ENCODE measurements at places on chromosomes 16 and 17.

DNA sequence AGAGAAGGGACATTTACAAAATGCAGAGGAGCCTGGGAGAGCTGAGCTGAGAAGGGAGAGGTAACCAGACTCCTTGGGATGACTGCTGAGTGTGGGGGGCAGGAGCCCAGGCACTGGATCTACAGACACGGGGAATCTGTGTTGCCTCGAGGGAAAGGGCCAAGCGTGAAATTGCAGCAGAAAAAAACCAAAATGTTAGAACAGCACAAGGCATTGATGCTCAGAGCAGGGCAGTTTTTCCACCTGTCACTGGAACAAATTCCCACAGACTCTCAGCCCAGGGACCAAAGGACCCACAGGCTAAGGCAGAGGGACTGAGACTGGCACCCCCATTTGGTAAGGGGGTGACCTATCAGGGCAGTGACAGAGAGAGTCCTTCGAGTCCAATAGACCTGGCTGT lies 2.0 kb downstream of the PITPNM3 start:
- DNase-seq: no peak

DNA sequence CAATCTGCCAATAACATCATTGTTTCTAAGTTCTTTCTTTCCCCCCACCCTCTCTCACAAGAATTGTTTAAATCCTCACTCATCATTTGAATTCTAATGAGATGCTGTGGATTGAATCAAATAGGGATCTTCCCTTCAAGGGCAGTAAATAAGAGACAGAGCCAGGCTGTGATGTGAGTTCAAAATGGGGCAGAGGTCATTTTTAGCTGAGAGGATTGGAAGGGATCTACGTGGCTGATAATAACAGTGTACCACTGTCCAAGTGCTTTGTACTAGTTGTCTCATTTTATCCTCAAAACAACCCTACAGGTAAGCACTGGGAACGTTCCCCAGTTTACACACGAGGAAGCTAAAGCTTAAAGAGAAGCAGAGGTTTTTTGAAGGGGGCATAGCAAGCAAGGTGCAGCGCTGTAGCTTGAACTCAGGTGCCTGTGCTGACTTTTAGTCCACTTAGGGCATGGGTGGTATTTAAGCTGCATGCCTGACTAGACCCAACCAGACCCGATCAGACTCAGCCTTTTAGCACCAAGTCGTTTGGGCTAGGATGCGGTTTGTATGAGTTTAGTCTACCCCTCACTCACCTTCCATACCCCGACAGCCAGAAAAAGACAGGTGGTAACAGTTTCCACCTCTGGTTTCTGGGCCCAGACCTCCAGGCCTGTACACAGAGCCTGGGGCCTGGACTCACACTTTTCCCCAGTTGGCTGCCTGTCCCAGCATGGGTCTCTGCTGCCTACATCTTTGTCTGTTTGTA lies 39.2 kb upstream of the CCR7 start:
- DNase-seq: no peak

- no peak for DNase-seq
Observed at GRCh38 chr17:3256575-3256974, 41.6 kb downstream of the OR3A1 start.

DNA sequence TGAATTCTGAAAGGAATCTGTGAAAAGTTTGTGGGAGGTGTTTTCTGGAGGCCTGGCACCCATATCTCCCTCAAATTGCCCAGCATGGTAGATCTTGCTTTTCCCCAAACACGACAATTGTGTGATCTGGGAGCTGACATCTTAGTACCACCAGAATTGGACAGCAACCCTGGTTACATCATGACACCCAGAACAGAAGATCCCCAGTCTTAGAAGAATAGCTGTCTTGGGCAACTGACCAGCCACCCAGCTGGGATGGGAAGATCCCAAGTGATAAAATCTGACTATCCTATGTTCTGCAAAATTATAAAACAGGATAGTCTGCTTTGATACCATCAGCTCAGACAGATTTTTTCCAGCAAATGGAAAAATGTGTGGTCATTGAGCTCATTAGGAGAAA lies 235.3 kb downstream of the CDH13 start:
- no peak for DNase-seq

- DNase-seq: no peak
Observed at GRCh38 chr17:73336408-73337329, 24.9 kb upstream of the CDC42EP4 start.

GRCh38 chr17:5282642-5283217 lies 646 bp downstream of the RABEP1 start:
- peak; percentile 11 for DNase-seq

- no peak for DNase-seq
Observed at GRCh38 chr16:84566545-84567257, 51.2 kb downstream of the COTL1 start.

DNA sequence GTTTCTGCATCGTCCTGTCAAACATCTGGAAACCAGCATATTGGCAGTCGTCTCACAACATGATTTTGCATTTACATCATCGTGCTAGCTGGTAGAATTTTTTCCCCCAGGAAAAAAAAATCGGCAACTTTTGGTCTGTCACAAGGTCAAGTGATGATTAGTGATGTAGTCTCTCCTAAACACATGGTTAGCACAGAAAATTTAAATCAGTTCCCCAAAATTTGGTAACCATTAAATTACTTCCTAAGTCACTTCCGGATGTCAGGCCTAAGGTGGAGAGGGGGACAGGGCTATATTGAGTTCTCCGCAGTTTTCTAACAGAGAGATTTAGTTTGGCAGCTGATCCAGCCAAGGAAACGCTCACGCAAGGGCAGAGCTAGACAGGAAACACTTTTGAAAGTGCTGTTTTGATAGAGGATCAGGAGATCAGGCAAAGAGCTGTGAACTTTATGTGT lies 271.0 kb upstream of the TBX2 start:
- DNase-seq: no peak

- DNase-seq: no peak
Observed at GRCh38 chr17:57675427-57676387, 69.4 kb downstream of the CCDC182 start.

- DNase-seq: no peak
Observed at GRCh38 chr17:72120642-72121163, at the start of gene SOX9. SOX9 (plus strand) TSS chr17:72121020; CDS start chr17:72121392, 372 bp downstream.

DNA sequence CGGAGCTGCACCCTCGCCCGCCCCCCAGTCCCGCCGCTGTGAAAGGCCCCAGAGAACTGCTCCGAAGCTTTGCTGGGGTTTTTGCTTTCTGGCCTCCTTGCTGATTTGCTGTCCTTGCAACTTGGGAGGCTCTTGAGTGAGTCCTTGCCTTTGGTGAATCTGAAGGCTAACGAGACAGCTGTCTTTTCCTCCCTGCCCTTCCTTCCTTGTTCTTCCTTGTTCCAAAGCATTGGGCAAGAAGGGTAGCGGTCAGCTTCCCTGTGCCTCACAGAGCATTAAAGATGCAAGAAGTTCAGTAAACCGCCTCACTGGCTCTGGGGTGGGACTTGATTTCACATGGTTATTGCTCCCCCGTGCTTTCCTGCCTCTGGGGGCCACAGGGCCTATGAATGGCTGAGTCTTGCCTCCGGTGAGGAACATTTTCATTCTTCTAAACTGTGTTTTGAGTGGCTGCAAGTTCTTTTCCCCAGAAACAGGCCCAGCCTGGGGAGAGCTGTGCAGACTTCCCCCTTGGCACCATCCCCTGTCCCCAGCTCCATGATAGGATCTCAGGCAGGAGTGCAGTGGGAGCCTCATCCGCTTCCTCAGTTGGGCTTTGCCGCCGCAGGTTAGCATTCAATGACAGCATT lies 1.4 kb downstream of the YPEL2 start:
- peak; percentile 10 for DNase-seq

DNA sequence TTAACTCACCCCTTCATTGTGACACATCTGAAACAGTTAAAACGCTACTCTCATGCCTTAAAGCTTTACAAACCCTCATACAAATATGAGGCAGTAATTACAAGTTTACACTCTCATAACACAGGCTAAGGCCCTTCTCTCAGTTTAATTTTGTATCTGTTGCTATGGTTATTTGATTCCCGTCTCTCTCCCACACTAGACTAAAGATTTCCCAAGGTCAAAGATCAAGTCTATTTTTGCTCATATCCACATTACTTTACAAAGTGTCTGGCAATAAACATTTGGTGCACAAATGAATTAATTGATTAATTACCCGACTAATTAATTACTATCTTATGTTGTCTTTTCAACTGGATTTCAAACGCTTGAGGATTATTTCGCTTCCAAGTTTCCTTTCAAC lies 86.4 kb upstream of the MYOCD start:
- no peak for DNase-seq

DNA sequence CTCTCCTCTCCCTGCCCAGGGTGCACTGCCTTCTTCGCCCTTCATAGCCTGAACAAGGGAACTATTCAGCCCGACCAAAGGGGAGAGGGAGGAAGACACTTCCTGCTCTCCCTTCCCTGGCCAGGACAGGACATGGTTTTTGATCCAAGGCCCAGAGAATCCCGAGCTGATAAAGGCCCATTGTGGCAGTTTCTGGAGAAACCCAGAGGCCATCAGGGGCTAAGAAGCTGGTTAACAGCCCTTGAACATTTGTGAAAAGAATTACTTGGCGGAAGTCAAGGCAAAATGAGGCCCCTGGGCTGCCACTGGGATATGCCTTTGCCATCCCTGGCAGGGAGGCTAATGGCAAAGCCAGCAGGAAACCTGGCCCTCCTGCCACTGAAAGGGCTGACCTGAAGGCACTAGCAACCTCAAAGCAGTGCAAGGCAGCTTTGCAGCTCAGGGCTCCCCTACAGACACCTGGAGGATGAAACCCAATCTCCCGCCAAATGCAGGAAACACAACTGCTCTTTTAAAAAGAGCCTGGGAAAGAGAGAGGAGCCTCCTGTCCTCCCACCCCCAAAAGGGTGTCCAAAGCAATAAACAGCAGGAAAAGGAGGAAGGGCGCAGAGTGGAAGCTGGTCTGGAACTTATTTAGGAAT lies 12.6 kb downstream of the PHB1 start:
- DNase-seq: no peak

DNA sequence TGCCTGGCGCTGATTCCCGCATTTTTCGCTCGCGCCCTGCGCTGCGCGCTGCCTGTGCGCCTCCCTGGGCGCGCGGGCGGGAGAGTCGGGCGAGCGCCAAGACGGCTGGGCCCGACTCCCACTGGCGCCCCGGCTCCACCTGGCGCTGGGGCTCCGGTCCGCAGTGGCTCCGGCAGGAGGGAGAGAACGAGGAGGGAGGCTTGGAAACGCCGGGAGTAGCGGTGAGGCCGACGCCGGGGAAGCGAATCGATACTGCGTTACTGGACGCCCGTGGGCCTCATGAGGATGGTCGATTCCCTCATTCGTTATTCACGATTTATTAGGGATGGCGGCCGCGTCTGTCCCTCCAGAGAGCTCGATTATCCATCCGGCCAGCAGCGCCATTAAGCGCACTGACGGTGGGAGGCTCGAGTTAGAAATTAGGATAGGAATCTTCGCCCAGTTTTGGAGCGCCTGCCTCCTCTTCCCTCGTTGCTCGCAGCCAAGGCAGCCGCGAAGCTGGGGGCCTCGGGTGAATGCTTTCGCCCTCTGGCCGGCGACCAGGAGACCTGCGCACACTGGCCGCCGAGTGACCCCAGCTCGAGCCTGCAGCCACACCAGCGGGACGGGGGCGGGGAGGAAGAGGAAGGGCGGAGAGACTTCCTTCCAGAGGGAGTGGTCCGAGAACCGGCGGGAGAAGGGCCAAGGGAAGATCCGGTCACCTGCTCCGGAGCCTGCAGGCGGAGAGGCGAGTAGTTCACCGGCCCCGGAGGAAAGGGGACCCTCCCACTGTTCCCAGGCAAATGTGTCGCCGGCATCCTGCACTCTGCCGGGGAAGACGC lies 1.3 kb upstream of the PCGF2 start:
- no peak for DNase-seq

GRCh38 chr17:74339537-74340195 lies 13.6 kb downstream of the KIF19 start:
- no peak for DNase-seq

- DNase-seq: no peak
Observed at GRCh38 chr16:88807142-88807625, 3.6 kb downstream of the CDT1 start.

- no peak for DNase-seq
Observed at GRCh38 chr16:56936491-56936890, 4.5 kb downstream of the HERPUD1 start.

GRCh38 chr17:80872501-80873306 lies 118.9 kb upstream of the CHMP6 start:
- no peak for DNase-seq

- no peak for DNase-seq
Observed at GRCh38 chr17:19383681-19384470, 3.1 kb downstream of the MFAP4 start.

GRCh38 chr16:75007443-75007842 lies 8.6 kb downstream of the ZNRF1 start:
- DNase-seq: no peak

DNA sequence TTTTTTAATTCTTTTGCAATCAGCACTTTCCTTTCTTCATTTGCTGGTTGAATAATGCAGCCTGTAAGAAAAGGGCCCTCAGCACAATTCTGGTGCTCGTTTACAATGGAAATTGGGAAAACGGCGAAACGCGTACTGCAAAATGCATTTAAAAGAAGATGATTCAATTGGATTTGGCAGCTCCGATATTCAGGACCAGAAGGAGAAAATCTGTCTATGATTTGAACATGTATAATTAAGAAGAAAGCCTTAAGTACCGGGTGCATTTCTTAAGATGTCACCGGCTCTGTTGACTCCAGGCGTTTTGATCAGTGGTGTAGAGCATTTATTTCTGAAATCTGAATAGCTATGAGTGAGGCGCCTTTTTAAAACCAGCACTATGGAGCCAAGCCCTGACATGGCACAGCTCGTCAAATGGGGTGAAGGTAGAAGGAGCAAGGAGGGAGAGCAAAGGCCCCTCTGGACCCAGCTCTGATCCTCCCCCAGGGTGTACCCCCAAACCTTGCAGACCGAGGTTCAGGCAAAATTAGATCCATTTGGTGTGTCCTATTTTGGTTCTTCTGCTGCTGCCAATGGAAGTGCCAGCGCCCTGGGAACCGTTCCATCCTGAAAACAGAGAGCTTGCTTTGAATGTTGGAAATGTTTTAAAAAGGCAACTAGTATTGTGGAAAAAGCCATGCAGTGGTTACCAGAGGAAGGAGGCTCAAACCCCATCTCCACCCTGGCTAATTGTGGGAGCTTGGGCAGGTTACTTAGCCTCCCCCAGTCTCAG lies 161.4 kb upstream of the RPL38 start:
- no peak for DNase-seq

GRCh38 chr16:57548408-57548807 lies 6.0 kb downstream of the ADGRG5 start:
- no peak for DNase-seq

- DNase-seq: no peak
Observed at GRCh38 chr16:51433599-51433998, 282.5 kb upstream of the SALL1 start.

DNA sequence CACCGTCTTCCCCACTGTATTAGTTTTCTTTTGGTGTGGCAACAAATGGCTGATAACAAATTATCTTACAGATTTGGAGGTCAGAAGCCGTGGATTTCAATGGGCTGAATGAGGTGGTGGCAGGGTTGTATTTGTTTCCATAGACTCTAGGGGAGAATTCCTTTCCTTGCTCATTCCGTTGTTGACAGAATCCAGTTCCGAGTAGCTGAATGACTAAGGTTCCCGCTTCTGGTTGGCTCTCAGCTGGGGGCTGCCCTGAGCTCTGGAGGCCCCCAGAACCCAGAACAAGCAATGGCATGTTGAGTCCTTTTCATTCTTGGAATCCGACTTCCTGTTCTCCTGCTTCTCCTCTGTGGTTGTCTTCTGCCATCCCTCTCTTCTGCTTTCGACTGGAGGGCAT lies 280.4 kb downstream of the SNX29 start:
- no peak for DNase-seq
